ENCODE measurements at places on chromosomes 13 and 19. TPM values are rescaled to one million over a fixed set of nuclear protein-coding genes. Genes with fewer than 3 reads are reported as not detected.

CBY2 gene
- total RNA-seq, result not detected

SMAD9 gene
- total RNA-seq, result 48.9 TPM

SYNGR4 gene
- total RNA-seq, result not detected

ZNF558 gene
- total RNA-seq, result 24.1 TPM

AMER2 gene
- not detected for total RNA-seq

FBXO17 gene
- total RNA-seq, result 33.0 TPM

RFPL4A gene
- not detected for total RNA-seq

IGLON5 gene
- 0.24 TPM for total RNA-seq

C1QTNF9B gene
- 0.93 TPM for total RNA-seq

NLRP7 gene
- not detected for total RNA-seq

CRYL1 gene
- 29.5 TPM for total RNA-seq

MTIF3 gene
- 26.8 TPM for total RNA-seq

ZNF93 gene
- 3.9 TPM for total RNA-seq

MCEMP1 gene
- total RNA-seq, result 4.3 TPM

- DNase-seq, result no peak
Measured at GRCh38 chr13:66984241-66984640, 245.9 kb downstream of the PCDH9 start.

- peak; percentile 72 for DNase-seq
Measured at GRCh38 chr13:113766035-113766800, 7.2 kb downstream of the TMEM255B start.

DNA sequence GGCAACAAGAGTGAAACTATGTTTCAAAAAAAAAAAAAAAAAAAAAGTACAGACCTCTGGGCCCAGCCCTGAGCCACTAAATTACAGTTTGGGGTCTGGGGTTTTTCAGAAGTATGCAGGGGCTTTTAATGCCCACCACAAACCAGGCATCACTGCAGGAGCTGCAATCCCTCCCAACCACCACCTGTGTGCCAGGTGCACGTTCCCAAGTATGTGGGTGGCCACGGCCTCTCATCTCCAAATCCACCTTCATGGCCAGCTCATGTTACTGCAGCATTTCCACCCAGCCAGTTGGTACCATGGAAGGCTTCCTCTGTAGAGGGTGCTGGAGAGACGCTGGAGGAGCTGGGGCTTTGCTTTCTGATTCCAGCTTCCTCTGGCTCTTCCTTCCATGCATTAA lies 26.5 kb downstream of the CEP89 start:
- no peak for DNase-seq

- DNase-seq, result peak; percentile 29
Measured at GRCh38 chr19:16378291-16378889, 53.8 kb downstream of the KLF2 start.

- DNase-seq, result no peak
Measured at GRCh38 chr13:73224703-73225102, 165.9 kb downstream of the KLF5 start.

GRCh38 chr13:98374750-98375149 lies 197.7 kb upstream of the RNF113B start:
- no peak for DNase-seq

DNA sequence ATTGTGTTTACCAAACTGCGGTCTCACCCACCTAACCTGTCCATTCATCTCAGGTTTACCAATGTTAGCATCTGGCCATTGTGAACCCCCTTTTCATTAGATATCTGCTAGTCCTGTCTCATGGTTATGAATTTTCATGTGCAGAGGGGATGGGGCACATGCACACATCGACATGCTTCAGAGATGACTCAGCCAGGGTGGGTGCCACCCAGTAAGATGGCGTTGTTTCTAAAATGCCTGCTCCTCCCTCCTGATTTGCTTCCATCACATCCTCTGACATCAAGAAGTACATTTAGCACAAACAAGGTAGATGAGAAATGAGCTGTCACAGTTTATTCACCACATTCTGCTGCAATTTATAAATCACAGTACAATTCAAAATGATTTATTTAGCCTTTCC lies 51.3 kb downstream of the GPALPP1 start:
- no peak for DNase-seq

DNA sequence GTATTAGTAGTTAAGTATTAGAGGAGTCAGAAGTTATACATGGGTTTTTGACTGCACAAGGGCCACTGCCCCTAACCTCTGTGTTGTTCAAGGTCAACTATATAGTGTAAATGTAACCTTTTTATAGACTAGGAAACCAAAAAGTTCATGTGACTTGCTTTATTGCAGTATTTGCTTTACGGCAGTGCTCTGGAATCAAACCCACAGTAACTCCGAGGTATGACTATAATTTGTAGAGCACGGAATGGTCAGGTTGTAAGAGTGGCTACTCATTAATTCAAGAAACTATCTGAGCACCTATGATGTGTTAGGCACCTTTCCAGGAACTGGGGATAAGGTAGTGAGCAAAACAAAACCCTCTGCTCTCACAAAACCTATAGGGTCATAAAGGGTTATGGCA lies 22.2 kb downstream of the SUPT20H start:
- no peak for DNase-seq

GRCh38 chr19:40893112-40893511 lies 11.1 kb upstream of the CYP2A7 start:
- no peak for DNase-seq

GRCh38 chr19:16673231-16673630 lies 12.3 kb downstream of the TMEM38A start:
- DNase-seq, result no peak

DNA sequence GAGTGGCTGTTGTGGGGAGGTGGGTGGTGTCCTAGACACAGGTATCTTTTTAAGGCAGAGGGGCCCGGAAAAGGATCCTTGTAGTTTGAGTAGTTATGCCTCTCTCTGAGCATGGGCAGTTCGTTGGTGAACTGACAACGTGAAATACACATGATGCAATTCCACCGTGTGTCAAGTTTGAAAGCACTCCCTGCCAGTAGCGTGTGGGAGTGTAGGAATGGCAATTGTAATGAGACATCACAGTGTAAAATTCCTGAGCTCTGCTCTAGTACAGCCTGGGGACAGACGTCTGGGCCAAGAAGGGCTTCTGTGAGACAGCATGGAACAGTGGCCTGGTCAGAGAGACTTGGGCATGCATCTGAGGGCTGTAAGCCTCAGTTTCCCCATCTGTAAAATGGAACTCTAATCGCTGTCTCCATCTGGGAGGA lies 10.4 kb upstream of the ASF1B start:
- no peak for DNase-seq

GRCh38 chr13:110589793-110590390 lies 25.5 kb upstream of the NAXD start:
- DNase-seq, result no peak

GRCh38 chr13:51993713-51994112 lies 17.5 kb downstream of the ATP7B start:
- DNase-seq, result no peak

GRCh38 chr13:111398715-111399299 lies 78.4 kb downstream of the TEX29 start:
- DNase-seq, result peak; percentile 9

GRCh38 chr19:47005164-47005641 lies 14.4 kb upstream of the NPAS1 start:
- DNase-seq, result no peak

DNA sequence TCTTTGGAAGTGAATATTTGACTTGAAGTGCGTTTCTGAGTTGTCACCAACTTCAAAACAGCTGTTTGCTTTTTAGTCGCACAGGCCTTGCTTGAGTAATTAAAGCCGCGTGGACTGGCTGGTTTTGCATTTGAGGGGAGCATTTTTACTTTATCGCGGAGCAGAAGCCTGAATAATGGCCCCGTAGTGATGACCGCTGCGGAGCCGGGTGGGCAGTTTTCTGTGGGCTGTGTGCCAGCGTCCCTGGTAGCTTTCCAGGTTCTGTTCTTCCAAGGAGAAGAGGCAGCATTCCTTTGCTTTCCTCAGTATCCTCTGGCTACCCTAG lies 1.1 kb downstream of the NAA16 start:
- peak; percentile 83 for DNase-seq

GRCh38 chr13:50618206-50618605 lies 225.3 kb downstream of the DLEU7 start:
- no peak for DNase-seq

- no peak for DNase-seq
Measured at GRCh38 chr13:97120976-97121375, 101.2 kb upstream of the MBNL2 start.

- DNase-seq, result no peak
Measured at GRCh38 chr13:95403349-95404140, 102.3 kb upstream of the ABCC4 start.

DNA sequence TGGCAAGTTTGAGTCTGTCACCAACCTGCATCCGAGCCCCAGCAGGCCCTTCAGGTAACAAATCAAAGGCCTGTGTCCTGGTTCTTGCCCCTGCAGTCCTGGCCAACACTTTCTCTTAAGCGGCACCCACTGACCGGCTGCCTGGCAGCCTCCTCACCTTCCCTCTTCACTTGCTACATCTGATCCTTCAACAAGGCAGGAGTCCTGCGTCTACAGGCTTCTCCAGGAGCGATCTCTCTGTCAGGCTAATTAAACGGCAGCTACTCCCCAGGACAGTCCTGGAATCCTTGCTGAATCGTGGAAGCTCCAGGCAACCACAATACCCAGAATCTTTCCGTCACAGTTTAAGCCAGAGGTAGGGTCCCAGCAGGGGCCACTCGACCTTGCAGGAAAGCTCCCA lies 41.1 kb upstream of the GAS6 start:
- DNase-seq, result no peak

GRCh38 chr19:38274739-38275138 lies 10.4 kb downstream of the SPINT2 start:
- DNase-seq, result no peak

- DNase-seq, result peak; percentile 58
Measured at GRCh38 chr13:74132776-74133656, 1.2 kb downstream of the KLF12 start.

GRCh38 chr13:37914781-37915391 lies 45.3 kb upstream of the TRPC4 start:
- no peak for DNase-seq

- DNase-seq, result no peak
Measured at GRCh38 chr19:11405846-11406643, 13.1 kb downstream of the RGL3 start.

DNA sequence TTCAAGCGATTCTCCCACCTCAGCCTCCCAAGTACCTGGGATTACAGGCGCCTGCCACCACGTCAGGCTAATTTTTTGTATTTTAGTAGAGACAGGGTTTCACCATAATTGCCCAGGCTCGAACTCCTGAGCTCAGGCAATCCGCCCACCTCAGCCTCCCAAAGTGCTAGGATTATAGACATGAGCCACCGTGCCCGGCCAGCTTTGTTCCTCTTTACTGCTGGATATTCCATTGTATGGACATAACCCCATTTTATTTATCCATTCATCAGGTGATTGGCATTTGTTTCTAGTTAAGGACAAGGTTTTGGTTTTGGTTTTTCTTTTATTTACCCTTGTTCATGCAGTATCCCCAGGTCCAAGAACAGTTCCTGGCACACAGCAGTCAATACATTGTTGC lies 4.1 kb upstream of the RPS9 start:
- peak; percentile 47 for DNase-seq

DNA sequence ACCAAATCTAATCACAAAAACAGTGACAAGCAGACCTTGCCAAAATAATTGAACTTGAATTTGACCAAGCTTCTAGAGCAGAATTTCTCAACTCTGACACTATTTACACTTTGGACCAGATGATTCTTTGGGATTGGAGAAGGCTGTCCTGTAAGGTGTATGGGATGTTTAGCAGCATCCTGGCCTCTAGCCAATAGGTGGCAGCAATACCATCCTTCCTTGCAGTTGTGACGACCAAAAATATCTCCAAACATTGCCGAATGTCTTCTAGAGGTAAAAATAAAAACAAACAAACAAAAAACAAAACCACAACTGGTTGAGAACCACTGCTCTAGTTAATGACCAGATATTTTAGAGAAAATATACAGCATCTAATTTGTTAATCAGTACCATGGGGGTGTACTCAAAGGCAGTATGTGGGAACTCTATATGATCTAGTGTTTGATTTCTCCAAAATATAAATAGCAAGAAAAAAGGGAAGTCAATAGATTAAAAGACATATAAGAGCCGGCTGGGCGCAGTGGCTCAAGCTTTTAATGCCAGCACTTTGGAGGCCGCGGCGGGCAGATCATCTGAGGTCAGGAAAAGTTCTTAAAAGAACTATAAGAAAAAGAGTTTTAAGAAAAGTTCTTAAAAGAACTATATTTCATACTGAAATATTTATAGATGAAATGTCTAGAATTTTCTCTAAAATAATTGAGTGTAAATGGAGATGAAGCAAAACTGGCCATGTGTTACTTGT lies 60.9 kb upstream of the ZNF527 start:
- no peak for DNase-seq

DNA sequence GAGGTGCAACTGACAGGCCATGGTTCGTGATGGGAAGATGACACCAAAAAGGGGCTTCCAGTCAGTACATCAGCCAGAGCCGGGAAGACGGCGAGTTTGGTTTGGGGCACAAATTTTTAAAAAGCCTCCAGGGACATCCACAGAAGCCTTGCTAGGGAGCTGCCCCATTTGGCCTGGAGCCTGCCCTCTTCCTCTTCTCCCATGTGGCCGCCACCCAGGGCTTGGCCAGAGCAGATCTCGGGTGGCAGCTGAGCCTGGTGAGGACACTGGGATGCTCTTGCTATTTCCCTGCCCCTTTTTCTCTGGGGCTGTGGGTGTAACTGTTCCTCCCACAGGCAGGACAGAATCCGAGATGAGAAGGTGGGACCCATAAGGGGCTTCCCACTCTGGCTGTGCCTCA lies 8.2 kb downstream of the ETFB start:
- no peak for DNase-seq

GRCh38 chr19:45976178-45976577 lies 2.5 kb upstream of the NOVA2 start:
- DNase-seq, result no peak

GRCh38 chr13:35293579-35294226 lies 182.8 kb downstream of the MAB21L1 start:
- DNase-seq, result no peak

- peak; percentile 32 for DNase-seq
Measured at GRCh38 chr19:49951806-49952478, 9.0 kb downstream of the SIGLEC11 start.

- no peak for DNase-seq
Measured at GRCh38 chr13:64505336-64505910, 2724.7 kb downstream of the PCDH9 start.

DNA sequence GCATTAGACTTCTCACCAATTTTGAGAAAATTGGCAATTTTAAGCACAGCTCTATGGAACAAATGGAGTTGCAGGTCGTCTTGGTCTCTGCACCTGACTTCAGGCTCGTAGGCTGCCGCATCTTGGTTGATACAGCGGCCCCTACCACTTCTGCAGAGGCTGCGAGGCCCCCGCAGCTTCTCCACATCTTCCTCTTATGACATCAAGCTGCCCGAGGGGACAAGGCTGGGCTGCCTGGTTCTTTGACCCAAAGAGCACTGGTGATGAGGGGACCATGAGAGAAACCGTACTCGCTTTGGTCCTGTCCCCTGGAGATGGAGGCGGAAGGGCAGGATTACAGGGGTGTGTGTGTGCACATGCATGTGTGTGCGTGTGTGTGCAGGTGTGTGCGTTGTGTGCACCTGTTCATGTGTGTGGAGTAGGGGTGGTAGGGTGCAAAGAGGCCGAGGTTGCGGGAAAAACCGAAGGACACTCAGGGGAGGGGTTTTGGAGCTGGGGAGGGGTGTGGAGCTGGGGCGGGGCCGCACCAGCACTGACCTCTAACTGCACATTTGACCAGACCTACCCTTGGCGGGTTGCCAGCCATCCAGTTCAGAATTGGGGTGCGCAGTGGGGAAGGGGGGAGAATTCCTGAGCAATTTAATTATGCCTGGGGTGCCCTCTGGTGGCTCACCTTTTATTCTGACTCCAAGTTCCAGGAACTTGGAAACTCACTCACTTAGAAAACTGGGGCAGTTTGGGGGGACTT lies 65.1 kb upstream of the ARHGEF7 start:
- DNase-seq, result peak; percentile 77

Data from aorta (tissue), 5 donors.